Activated CD8-positive, alpha-beta T cell treated with anti-CD3 and anti-CD28 coated beads, Interleukin-2, amount 10 ng/mL, durations not matched to agents 7 days and 5 days (primary cell): ENCODE measurements at places on chromosomes 2 and 18. TPM values are rescaled to one million over a fixed set of nuclear protein-coding genes. Genes with fewer than 3 reads are reported as not detected.

DNA sequence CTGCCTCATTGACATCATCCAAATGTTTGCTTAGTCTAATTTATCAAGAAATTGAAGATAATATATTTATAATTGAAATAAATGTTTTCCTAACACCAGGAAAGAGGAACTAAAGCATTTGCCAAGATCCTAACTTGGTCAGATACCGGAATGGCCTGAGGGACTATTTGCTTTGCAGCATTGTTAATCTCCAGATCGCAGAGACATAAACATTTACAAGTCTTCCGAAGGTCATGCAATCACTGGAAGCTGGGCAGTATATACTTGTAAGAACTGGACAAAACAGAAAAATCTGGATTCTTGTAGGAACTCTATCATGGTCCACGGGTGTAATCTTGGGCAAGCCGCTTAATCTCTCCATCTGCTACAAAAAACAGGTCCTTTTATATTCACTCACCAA lies 42.2 kb downstream of the CYBRD1 start:
- DNase-seq = no peak

Gene FHOD3
- not detected for total RNA-seq

GRCh38 chr2:232976666-232977437 lies 36.2 kb downstream of the NGEF start:
- no peak for DNase-seq

DNA sequence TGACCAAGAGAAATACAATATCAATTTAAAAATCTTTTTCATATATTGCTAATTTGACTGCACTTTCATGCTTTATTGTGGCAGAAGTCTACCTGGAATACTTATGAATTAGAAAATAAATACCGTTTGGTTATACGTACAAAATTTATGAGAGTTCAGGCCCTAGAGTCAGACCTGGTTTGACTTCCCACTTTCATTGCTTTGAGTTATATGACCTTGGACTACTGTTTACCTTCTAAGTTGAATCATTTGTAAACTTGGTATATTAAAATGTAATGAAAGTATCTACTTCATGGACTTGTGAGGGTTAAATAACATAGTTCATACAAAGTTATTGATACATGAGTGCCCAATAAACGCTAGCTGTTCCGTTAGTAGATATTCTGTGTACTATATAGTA lies 12.0 kb downstream of the VAPA start:
- DNase-seq = no peak

GRCh38 chr2:217326238-217327022 lies 466.6 kb upstream of the TNP1 start:
- no peak for DNase-seq

- DNase-seq = no peak
These were observed 28.0 kb downstream of the HDAC4 start for GRCh38 chr2:239372835-239373234.

- no peak for DNase-seq
These were observed 86.5 kb downstream of the TANC1 start for GRCh38 chr2:159054985-159055384.

Gene ALPP
- total RNA-seq = not detected

DNA sequence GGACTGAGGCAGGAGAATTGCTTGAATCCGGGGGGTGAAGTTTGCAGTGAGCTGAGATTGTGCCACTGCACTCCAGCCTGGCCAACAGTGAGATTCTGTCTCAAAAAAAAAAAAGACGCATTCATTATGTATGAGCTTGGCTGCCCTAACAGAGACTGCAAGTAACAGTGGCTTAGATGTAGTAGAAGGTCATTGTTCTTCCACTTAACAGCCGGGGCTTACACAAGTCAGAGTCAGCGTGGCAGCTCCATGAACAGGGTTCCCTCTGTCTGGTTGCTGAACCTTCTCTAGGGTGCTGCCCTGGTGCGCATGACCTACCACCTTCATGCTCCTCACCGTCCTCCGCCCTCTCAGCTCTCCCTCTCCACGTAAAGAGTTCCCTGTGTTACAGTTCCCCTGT lies 49.1 kb upstream of the IGFBP2 start:
- no peak for DNase-seq

Gene CCDC121
- 1.6 TPM for total RNA-seq
